Pancreas (tissue), 10 donors: ENCODE measurements at places on chromosomes 13 and 19.

GRCh38 chr19:38739440-38740256 lies 4.6 kb downstream of the CAPN12 start:
- DNase-seq = no peak

DNA sequence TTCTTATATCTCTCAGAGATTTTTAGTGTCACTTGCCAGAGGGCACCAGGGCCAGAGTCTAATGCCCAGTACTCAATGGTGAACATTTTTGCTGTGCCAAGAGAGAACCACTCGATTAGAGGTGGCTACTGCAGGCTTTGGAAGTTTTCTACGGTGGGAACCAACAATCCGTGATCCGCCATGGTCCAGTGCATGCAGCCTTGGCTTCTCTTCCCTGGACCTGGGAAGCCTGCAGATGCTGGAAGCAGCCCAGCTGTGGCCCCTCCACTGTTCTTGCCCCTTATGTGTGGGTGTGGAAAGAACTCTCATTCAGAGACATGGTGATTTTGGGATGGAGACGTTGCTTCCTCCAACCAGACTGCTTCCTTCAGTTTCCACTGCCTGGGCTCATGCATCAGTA lies 224.2 kb downstream of the TSHZ3 start:
- no peak for DNase-seq

GRCh38 chr13:34589581-34589980 lies 352.5 kb upstream of the NBEA start:
- no peak for DNase-seq

GRCh38 chr13:97011446-97012131 lies 17.3 kb upstream of the OXGR1 start:
- DNase-seq = no peak

- DNase-seq = no peak
These were observed 5.2 kb downstream of the TMEM255B start for GRCh38 chr13:113763961-113764792.

DNA sequence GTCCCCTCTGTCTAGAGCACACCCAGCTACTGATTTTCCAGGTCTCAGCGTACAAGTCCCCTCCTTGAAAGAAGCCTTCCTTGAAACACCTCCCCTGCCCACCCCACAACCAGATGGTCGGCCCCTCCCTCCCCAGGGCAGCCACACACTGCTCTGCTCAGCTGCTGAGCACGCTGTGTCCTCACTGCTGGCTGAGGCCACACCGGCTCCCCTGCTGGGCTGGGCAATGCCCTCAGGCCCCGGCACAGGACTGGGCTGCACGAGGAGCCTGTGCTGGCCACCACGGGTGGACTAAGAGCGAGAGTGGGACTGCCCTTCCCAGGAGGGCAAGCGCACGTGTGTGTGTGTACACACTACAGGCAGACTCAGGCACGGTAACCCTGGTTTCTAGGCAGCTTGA lies 11.8 kb upstream of the RSPH6A start:
- no peak for DNase-seq

DNA sequence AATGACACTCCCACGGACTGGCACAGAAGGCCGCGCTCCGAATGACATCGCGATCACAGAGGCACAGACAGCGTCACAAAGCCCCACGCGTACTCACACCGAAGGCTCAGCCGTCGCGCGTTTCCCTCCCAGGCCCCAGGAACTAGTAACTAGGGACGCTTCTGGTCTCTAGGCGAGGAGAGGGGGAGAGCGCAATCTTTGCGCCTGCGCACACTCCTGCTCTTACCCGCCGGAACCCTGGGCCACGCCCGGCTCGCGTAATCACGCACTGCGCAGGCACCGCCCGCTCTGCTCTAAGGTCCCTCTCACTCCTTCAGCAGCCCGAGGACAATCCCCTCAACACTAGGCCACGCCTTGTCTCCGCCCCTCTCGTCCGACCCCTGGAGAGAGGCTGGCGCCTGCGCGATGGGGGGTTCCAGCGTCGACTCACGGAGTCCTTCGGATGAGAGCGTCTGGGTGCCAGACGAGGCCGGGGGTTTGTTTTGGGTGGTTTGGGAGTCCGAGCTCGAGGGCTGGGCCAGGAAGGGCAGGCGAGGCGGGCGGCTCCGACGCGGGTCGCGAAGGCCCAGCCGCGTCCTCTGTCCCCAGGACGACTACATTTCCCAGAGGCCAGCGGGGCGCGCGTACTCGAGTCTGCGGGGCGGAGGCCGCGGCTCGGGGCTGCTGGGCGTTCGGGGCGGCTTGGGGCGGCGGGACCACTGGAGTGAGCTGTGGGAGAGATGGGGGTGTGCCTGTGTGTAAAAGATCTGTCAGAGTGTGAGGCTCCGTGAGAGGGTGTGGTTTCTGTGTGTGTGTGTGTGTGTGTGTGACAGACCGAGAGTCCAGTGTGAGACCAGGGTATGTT lies at the start of gene ZNF471:
Gene ZNF471, plus strand, starts transcription at position 410 of the 844 bp plus-strand sequence. CDS start 3,717 bp downstream, outside the sequence.
- DNase-seq = peak; percentile 97

- no peak for DNase-seq
These were observed 1089.7 kb downstream of the EFNB2 start for GRCh38 chr13:105445796-105446195.

DNA sequence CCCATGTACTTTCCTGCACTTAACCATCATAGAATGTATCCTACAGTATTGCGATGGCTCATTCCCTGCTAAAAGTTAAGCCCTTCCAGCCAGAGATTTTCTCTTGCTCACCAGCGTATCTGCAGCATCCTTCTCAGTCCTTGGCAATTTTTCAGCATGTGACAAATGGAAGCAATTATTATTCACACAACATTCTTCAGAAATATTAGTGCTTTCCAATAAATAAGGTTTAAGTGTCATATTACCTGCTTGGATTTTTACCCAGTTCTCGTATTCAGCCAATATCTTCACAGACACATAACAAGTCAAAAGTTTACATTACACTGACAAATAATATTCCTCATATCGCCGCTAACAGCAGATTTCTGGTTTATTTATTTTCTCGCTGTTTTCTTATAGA lies 82.3 kb downstream of the POU4F1 start:
- DNase-seq = no peak

- no peak for DNase-seq
These were observed 913.2 kb upstream of the GPC6 start for GRCh38 chr13:92313382-92313781.

DNA sequence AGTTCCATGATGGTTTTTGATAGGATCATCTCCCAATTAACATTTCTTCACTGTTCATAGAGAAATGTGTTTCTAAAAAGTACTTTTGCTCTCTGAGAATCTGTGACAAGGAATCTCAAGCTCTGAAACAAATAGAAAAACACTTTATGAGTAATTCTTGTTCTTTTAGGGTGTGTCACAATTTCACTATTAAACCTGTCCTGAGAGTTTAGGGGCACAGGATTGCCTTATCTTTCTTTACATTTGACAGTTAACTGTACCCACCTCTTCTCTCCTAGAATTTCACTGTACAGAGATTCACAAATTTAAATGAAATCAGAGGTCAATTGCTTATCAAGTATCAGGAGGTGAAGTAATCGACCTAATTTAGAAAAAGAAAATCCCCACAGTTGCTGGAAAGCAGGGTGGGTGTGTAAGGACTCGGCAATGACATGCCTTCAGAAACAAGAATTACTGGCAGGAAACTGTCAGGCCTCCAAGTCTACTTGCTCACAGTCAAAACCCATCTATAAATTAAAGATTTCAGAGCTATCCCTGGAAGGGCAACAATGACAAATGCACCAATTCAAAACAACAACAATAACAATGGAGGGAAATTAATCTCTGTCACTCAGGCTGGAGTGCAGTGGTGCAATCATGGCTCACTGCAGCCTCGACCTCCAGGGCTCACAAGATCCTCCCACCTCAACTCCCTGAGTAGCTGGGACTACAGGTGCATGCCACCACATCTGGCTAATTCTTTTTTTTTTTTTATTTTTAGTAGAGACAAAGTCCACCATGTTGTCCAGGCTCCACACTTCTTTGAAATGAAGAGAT lies 250.2 kb downstream of the ABCC4 start:
- no peak for DNase-seq

DNA sequence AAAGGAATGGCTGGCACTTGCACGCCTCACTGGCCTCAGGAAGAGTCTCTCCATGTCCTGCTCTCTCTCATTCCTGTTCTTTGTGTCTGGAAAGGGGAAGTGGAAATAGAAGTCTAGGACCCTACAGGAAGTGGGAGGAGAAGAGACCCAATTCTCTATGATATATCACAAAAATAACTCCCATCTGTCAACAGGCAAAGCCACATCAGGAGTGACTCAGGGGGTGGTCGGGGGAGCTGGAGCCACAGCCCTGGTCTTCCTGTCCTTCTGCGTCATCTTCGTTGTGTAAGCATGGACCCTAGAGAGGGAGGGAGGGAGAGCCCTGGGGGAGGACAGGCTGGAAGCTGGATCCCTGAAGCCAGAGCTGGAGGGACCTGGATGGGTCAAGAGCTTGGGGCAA lies 3.0 kb downstream of the SIGLEC9 start:
- DNase-seq = no peak

- DNase-seq = no peak
These were observed 3.3 kb downstream of the LYL1 start for GRCh38 chr19:13099073-13099999.

DNA sequence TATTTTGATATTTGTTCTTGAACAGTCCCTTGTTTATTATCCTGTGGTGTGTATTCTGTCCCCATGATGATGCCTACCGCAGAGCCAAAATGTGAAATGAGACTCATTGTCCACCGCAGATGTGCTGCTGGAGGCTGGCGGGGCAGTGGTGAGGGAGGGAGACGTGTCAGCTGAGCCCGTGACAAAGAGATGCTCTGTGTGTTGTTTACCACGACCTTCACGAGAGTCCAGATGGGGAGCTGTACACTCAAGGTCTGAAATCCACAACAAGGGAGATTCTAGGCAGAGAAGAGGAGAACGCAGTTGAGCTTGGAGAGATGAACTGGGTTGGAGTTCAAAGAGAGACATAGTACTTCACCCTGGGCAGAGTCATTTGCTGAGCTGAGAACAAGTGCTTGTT lies 20.8 kb upstream of the AMER2 start:
- DNase-seq = no peak

DNA sequence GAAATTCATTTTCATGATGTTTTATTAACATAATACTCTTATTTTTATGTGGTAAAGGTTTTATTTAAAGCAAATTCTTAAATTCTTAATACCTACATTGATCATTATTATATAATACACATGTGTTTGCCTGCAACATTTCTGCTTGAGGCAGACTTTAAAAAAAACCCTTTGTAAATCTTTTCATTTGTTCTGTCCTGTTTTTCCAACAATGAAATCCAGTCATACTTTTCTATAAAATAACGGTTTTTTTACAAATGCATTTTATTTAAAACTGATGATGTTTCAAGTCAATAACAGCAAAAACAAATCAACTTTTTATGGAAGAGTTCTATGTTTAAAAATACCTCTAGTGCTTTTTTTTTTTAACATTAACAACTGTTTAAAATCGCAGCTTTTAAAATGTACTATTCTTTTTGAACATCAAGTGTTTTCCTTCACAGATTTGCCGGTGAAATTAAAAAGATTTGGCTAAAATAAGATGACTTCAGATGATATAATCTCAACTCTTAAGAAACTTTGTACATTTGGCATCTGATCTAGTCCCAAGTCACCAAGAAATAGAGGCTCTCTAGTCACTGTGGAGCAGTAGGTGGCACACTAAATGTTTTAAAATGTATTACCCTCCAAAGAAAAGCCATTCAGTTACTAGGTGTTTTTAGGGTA lies 5.1 kb downstream of the POU4F1 start:
- no peak for DNase-seq

GRCh38 chr19:13938301-13939064 lies at the start of gene PODNL1:
Gene PODNL1 (minus strand): TSS chr19:13938417. CDS start chr19:13938181, 236 bp downstream.
- no peak for DNase-seq

DNA sequence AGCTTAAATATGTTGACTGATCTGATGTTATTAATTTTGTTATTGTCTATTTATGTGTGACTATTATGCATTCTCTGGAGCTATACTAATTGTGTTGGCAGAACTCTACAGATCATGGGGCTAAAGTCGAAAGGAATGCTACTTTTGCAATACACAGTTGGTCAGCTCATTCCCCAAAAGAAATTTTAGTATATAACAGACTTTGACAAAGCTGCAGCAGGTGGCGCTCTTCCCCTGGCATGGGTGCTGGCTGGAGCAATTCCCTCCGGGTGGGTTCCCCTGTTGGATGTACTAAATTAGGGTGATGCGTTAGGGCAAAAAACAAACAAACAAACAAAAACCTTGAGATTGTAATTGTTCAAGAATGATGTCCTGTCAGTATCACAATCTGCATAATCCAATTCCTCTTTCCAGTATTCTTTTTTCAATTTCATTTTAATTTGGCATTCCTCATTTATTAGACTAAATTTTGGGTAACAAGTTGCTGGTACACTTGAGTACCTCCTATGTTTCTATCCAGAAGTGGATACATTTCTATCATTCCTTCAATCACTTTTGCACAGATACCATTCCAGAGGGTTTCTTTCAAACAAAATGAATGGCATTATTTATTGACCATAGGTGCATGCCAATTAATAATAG lies 322.8 kb upstream of the EDNRB start:
- peak; percentile 57 for DNase-seq

GRCh38 chr19:15300533-15301197 lies 31.7 kb downstream of the BRD4 start:
- DNase-seq = no peak

DNA sequence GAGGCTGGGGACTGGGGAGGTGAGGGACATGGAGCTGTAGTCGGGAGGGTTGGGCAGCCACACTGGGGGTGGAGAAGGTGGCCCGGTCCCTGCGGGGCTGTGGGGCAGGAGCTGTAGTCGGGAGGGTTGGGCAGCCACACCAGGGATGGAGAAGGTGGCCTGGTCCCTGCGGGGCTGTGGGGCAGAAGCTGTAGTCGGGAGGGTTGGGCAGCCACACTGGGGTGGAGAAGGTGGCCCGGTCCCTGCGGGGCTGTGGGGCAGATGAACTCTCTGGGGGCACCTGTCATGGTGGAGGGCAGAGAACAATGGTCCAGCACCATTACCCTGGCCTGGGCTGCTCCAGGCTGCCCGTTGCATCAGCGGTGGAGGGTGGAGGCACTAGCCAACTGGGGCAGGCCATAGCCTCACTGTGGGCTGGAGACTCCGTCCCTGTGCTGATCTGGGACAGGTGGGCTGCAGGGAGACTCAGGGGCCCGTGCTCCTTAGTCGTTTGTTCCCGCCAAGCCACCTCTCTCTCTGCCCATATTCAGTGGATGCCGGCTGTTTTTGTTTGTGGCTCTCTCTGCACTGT lies 51.4 kb downstream of the ATP11A start:
- no peak for DNase-seq

DNA sequence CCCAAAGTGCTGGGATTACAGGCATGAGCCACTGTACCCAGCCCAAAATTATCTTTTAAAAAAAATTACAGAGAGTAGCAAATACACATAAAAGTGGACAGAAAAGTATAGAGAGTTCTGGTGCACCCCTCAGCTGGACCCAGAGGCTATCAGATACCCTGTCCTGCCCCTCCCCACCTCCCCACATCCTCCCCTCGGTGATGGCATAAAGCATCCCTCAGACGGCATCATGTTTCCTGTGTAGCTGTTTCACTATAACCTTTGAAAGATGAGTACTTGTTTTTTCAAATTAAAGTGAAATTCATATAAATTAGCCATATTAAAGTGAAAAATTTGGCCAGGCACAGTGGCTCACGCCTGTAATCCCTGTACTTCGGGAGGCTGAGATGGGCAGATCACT lies 20.1 kb downstream of the SLC27A1 start:
- no peak for DNase-seq
